ENCODE measurements at places on chromosomes 12 and 14.

DNA sequence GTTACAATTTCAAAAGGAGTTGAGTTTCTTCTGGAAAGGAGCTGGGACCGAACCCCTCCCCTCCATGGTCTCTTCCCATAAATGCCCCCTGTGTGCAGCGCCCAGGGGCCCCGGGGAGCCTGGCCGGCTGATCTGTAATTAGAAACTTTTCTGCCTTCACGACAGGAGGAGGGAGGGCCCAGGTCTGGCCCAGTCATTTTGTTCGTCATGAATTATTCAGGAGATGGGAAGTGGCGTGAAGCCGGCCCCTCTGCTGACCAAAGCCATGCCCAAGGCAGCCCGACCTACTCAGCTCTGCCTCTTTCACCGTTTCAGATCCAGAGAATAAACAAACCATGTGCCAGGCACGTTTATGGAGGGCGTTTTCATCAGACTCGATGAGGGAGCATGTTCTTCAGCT is 33.3 kb upstream of the MSI1 start:
- DNase-seq, result no peak

DNA sequence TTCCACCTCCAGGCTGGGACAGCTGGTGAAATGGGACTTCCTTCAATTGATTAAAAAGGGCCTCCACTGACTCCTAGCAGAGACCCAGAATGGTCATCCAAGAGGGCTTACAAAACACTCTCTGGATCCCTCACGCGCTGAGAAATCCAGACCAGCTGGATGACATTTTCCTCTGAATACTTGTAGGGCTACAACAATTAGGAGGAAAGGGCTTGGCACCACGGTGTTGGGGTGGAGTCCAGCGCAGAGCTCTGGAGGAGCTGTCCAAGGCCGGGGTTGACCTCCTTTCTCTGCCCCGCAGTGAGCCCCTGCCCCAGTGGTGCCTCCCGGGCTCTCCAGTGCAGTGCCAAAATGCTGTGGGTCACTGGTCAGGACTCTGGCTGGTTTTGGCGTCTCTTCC is 189.0 kb upstream of the CCND2 start:
- DNase-seq, result no peak

DNA sequence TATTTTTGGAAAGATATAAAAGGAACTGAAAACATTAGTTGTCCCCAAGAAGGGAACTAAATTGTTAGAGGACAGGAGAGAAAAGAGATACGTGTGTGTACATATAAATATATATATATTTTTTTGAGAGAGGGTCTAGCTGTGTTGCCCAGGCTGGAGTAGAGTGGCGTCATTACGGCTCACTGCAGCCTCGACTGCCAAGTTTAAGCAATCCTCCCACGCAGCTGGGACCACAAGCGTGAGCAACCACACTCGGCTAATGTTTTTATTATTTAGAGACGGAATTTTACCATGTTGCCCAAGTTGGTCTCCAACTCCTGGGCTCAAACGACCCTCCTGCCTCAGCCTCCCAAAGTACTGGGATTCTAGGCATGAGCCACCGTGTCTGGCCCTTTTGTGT is 16.2 kb upstream of the NOP2 start:
- DNase-seq, result no peak

DNA sequence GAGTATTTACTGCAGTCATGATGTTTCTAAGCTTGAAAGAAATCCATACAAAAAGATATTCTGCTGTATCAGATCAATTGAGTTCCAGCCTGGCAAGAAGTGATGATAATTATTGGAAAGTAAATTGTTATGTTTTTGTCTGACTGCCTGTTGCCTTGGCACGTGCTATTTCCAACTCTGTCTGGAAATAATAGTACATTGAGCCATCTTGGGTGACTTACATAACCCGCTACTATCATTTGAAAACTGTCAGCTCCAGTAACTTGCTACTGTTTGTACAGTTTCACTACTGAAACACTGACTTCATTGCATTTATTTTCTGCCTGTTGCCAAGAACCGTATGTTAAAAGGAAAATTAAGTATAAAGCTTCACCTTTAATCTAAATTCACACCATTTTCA is 318.6 kb downstream of the ITPR2 start:
- DNase-seq, result no peak

DNA sequence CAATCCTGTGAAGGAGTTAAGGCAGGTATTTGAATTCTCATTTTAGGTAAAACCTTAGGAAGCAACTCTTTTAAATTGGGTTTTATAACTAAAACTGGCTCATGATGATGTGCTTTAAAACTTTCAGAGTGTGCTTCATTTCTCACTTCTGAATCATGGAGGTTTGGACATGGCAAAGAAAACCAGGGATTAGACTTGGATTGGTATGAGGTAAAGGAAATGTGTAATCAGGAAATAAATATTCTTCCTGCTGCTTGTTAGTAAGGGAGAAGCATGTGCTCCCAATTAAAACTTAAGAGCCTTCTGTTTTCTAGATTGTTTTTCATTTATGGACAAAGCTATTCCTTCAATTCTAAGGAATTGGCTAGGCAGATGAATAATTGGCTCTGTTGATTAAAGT is 57.4 kb downstream of the FBXO33 start:
- no peak for DNase-seq

DNA sequence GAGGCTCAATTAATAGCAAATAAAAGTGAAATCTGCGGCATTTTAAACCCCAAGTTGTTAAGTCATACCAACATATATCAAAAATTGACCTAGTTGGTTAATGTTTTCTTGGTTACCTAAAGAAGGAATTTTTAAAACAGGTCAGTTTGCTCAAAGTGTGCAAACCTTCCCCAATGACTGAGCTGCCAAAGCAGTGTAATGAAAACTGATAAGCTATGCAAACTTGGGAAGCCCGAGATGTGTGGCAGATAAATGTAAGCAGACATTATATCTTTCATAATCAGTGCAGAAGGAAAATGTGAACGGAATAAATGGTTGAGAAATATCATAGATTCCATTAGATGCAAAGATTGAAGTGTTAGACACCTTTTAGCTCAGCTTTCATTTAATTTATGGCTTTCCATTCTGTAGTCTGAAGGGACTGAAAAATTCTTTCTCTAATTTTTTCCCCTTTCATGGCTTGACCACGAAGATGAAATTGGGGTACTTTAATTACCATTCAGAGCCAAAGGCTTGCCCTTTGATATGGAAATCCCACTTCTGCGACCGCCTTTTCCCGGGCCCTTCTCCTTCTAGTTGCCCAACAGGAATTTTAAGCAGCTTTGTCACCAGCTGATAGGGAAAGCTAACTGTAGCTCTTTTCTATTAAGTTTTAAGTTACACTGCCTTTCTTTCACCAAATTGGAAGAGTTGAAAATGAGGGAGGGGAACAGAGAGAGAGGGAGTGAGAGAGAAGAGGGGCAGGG is 306.6 kb upstream of the SOX5 start:
- DNase-seq, result no peak

DNA sequence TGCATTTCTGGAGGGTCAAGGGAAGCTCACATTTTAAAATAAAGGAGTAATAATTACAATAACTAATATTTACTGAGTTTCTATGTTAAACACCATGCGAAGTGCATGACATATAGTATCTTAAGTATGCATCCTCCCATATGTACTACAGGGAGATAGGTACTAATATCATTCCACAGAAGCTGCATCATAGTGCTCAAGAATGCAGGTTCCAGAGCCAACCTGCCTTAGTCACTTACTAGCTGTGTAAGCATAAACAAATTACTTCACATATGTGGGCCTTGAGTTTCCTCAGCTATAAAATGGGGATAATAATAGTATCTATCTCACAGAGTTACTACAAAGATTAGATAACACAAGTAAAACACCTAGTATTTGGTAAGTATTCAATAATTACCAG is 18.3 kb downstream of the ARMH4 start:
- DNase-seq, result no peak

DNA sequence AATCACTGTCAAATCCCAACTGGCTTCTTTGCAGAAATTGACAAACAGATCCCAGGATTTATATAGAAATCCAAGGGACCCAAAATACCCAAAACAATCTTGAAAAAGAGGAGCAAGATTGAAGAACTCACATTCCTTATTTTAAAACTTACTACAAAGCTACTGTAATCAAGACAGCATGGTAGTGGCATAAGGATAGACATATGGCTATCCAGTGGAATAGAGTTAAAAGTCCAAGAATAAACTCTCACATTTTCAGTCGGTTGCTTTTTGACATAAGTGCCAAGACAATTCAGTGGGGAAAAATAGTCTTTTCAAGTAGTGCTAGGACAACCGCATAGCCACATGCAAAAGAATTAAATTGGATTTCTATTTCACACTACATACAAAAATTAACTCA is 81.0 kb upstream of the HOXC13 start:
- no peak for DNase-seq

GRCh38 chr12:109760031-109760929 is 46.7 kb downstream of the FAM222A start:
- DNase-seq, result peak; percentile 43

GRCh38 chr14:99075771-99076375 is 196.1 kb downstream of the BCL11B start:
- DNase-seq, result no peak

DNA sequence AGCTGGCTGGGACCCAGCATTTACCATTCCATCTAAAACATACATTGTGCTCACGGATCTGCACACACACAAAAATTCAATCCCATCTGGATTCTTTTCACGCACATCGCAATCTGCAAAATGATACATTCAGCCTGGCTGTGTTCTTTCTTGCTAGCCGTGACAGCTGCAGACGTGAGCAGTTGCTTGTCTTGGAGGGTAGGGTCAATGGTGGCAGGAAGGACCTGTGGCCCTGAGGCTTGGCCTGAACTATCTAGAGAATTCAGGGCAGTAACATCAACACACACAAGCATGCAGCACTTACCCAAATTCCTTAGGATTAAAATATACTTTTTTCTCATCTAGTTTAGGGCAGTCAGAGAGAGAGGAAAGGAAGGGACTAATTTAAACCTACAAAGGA is 72.0 kb downstream of the DICER1 start:
- DNase-seq, result no peak

GRCh38 chr12:109346920-109347319 is 780 bp upstream of the MYO1H start:
- no peak for DNase-seq

DNA sequence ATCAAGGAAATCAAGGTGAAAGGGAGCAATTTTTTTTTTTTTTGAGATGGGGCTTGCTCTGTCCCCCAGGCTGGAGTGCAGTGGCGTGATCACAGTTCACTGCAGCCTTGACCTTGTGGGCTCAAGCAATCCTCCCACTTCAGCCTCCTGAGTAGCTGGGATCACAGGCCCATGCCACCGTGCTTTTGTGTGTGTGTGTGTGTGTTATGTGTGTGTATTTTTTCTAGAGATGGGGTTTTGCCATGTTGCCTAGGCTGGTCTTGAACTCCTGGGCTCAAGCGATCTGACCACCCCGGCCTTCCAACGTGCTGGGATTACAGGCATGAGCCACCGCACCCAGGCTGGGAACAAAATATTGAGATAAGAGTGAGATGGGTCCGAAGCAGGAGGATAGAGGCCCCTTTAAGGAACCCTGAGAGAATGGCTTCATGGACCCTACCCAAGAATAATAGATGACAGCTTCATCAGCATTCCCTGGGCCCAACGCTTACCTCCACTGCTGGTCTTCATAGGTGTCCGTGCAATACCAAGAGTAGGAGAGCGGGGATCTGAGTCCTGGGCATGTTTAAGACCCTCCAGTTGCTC is 1.0 kb downstream of the CDCA3 start:
- no peak for DNase-seq

DNA sequence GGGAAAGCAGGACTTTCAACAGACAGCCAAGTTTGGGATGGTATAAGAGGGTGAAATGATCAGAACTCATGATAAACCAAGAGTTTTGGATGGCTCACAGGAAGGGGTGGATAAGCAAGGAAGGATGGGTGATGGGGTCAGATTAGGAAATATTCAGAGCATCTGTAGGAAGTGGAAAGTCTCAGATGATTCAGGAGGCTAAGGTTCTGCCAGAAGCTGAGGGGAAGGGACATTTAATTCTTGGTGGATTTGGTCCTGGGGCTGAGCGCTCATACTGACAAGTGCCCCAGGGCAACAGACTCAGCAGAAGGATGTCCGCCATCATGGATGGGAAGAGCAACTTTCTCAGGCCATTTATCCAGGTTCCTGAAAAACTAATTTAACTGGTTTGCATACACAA is 28.4 kb upstream of the BDKRB2 start:
- no peak for DNase-seq

DNA sequence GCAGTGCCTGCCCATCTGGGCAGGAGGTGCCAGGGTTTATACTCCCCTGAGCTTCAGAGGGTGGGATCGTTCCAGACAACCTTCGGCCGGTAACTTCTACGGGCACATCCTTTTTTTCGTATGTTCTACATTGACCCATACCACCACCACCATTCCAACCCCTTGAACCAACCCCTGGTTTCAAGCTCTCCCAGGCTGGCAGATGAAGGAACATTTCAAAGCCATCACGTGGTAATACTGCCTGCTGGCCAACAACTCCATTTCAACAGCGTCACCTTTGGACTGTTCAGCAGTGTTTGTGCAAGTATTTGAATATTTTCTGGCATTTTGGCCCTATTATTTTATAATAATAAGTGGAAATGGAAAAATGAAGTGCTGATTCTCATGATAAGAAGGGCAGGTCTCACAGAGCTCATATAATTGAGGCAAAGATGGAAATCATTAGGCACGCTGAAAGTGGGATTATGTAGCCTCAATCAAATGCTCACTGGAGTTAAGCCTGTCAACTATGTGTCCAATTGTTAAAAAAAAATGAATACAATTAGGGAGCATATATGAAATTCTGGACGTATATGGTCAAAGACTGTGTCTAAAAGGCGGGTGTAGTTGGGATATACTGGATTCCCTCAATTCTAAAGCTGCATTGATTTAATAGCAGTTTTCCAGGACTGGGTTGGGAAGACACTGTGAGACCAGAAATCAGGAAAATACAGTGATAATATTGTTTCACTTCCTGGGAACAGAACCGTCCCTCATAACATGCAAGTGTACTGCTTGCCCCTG is 162.1 kb downstream of the ZFP36L1 start:
- DNase-seq, result no peak

- no peak for DNase-seq
These were observed 174.2 kb upstream of the PLEKHG7 start for GRCh38 chr12:92528586-92528985.

DNA sequence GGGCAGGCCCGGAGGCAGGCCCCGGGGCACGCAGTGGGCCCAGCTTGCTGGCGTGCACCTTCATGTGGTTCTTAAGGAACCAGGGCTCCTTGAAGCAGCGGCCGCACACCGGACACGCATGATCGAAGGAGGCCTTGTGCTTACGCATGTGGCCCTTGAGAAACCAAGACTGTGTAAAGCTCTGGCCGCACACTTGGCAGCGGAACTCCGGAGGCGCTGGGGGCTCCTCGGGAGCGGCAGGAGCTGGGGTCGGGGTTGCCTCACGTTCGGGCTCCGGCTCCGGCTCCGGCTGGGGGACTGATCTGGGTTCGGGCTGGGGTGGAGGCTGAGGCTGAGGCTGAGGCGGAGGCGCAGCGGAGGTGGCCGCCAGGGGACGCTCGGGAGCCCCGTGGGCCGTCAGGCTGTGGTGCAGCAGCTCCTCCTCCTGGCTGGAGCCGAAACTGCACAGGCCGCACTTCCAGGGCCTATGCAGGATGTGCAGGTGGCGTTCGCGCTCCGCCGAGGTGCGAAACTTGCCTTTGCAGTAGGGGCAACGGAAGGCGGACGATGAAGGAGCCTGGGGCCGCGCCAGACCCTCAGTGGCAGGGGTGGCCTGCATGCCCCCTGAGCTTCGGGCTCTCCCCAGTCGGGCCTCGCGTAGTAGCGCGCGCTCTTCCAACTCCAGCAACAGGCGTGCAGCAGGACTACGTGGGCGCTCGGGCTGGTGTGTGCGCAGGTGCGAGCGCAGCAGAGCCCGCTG is 6.0 kb downstream of the ZNF219 start:
- peak; percentile 83 for DNase-seq
